ENCODE measurements at places on chromosomes 2 and 18.

DNA sequence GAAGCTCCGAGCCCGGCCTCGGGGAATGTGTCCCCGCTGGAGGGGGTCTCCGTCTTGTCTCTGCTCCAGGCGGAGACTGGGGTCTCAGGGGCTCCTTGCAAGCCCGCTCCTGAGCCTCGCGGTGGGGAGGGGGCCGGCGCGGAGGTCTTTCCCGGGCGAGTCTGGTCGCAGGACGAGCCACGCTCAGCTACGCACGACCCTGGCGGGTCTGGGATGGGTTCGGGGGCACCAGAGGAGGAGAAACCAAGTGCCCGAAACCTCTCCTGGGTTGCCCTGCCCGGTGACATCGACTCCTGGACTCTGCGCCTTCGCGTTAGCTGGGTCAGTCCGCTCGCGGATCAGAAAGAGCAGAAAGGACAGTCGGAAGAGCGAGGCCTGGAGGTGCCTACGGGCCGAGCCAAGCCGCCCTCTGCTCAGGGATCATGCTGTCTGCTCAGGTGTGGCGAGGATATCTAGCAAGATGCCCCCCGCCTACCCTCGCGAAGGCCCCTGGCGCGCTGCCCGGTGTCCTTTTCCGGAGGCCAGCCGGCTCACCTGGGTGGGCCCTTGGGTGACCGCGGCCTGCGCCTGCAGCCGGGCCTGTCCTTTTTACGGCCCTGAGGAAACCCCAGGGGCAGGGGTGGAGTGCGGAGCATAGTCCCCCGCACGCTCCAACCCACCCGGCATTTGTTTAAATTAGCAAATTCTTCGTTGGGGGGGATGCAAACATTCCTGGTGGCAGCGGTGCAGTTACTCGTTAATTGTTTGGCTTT is 58.7 kb downstream of the SNORC start:
- DNase-seq, result no peak

DNA sequence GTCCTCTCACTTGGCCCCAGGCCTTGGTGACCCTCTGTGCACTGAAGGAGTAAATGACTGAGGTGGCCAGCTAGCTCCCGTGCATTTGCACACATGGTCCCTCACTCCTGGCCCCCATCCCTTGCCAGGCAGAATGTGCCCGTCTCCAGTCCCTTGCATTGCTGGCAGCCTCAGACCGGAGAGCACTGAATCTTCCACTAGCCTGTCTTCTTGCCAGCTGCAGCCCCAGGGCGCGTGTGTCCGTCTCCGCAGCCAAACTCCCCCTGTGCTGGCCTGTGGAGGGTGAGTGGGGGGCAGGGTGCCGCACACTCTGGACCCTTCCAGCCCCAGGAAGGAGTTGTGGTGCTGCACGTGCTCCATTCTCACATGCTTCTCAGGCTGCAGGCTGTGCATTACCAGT is 35.9 kb downstream of the INPP4A start:
- DNase-seq, result no peak

DNA sequence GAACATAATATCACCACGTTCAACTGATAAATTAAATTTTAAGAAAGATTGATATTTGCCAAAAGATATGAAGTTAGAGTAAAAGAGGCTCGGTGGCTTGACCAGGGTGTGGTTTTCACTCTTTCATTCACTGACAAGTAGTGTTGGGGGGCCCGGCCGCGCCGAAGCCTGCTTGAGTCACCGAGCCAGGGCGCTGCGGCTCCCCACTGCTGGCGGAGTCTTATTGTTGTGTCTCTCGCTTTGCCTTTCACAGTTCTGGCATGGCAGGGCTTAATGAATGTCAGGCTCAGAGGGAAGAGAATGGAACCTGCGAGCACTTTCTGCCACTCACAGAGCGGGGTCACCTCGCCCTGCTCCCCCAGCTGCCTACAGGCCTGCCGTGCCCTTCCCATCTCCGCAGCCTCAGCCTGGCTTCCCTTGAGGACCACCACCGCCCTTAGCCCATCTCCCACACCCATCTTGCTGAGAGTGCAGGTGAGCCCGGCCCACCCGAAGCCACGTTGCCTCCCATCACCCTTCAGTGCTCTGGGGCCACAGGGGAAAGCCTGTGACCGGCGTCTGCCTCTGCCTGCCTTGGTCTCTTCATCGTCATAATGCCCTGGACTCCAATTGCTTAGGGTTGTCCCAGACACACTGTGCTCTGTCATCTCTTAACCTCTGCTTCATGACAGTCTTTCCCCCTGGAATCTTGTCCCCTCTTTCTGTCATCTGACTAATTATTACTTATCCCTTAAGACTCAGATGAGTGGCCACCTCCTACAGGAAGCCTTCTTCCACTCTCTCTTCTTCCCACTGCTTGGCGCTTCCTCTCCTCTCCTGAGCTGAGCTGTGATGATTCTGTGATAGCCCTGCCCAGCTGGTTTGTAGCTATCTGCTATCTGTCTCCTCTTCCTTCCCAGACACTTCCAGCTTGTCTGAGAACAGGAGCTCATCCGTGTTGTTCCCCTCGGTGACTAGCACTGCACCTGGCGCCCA is 142.5 kb downstream of the FAM210A start:
- no peak for DNase-seq

DNA sequence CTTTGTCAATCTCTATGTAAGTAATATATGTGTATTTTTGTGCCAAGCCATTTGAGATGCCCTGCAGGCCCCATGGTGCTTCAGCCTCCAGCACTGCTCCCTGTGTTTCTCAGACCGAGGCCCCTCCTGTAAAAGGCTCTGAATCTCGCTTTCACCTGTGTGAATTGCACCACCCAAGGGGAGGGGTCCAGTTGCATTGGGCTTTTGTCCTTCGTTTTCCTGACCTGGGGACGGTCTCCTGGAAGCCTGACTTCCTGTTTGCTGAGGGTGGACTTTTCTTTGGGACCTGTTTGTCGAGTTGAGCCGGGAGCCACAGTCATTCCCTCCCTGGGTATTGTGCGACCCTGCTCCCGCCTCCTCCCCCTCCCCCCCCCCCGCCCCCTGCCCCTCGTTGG is 48.9 kb downstream of the AGAP1 start:
- DNase-seq, result no peak

DNA sequence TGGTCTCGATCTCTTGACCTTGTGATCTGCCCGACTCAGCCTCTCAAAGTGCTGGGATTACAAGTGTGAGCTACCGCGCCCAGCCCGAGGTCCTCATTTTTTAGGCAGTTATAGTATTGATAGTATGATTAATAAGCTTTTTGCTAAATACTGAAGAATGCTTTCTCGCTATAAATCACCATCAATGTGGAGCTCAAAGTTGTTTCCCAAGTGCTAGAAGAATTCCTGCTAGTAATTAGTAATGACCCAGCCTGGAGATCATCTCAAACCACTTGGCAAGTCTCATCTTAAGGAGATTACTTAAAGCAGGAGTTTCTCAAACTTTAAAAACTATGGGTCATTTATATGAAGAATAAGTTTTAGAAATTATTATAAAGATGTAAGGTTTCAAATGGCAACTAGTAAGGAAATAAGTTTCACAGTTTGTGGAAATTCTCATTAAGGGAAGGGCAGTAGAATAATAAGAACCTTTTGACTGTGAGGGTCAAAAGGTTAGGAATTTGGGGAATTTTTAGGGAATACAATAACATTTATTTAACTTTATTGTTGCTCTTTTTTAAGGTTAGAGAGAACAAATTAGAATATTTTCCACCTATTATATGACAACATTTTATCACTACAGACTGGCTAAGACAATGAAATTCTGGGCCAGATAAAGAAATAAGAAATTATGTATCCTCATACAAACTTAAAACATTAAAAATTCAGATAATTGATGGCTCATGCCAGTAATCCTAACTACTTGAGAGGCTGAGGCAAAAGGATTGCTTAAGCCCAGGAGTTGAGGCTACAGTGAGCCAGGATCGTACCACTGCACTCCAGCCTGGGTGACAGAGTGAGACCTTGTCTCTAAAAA is 148.6 kb upstream of the MAP3K20 start:
- no peak for DNase-seq

Data from CD4-positive, alpha-beta T cell treated with Interferon gamma for 1 hour (primary cell).